ENCODE measurements at places on chromosomes 6 and 20.

DNA sequence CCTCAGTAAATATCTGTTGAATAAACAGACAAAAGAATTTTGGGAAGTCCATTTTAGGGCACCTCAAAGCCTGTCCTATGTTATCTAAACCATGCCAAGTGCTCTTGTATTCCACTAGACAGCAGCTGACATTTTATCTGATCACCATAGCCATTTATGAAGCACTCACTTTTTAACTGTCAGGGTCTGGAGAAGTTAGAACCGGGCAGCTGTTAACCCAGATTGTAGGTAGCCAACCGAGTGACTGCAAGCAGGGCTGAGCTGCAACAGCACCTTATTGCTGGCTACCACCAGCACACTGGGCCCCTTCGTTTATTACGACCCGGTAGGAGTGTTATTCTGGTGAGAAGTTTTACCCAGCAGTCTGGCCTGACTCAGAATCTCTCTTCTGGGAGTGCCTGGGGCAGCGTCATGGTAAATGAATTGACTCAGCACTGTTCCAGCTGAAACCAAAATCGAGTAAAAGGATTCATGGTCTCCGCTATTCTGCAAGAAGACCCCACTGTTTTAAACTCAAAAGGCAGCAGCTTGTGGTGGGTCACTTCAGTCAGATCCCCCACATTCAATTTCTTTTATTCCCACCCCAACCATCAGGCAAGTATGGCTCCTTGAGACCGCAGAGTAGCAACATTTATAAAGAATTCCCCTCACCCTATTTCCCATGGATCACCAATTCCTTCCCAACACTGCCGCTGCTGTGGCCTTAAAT, 1.7 kb downstream of the UBE2V1 start:
- no peaks in the 10 kb centered on the region for H3K27me3 ChIP-seq
- peak overlapping the region; percentile 90 for H3K27ac ChIP-seq
- H3K4me1 ChIP-seq: peaks cover 57% of the 10 kb centered on the region
- DNase-seq: no peak

DNA sequence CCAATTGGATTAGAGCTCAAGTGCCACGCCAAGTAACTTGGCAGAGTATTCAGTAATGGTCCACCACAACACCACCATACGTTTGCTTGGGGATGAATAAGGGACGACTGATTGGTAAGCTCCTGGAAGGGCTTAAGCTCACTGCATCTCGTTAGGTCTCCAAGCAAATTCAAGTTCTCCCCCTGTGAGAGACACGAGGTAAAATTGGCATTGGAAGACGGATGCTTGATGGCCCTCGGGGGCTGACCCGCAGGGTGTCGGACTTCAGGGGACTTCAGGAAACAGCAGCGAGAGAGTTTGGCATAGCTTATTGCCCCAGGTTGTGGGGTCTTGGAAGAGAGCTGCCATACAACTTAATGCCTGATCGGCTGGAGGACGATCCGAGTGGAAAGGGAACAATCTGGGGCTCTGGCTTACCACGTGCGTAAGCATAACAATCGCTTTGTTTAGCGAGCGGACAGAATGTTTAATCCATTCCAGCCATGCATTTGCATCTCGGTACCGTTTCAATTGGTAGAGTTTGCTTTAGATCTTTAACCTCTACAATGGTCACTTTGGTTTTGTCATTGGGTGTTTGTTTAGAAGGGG, 4.8 kb upstream of the ZNFX1 start:
- no peaks in the 10 kb centered on the region for H3K27me3 ChIP-seq
- peaks cover 74% of the 10 kb centered on the region for H3K4me1 ChIP-seq
- H3K27ac ChIP-seq: no peak overlapping the region
- H3K4me3 ChIP-seq: no peak overlapping the region
- peaks cover 93% of the 10 kb centered on the region for H3K36me3 ChIP-seq
- no peak for DNase-seq

DNA sequence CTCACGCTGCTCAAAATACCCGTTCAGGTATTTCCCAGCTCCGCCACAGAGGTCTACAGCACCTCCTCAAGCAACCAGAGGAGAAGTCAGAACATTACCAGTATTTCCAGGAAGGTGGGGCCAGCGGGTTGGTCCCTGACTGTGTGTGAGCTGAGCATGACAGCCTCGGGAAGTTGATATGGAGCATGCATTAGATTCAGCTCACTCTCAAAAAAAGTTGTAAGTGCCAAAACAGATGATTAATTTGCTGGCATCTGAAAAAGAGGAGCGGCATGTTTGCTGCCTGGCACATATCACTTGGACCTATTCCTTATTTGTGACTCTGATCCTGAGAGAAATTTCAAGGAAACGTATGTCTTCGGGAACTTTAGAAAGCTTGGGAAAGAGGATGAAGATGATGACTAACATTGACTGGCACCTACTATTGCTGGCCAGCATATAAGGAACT, 32.3 kb downstream of the ELOVL2 start:
- no peaks in the 10 kb centered on the region for H3K36me3 ChIP-seq
- no peaks in the 10 kb centered on the region for H3K4me1 ChIP-seq
- H3K27ac ChIP-seq: no peak overlapping the region
- DNase-seq: no peak
- H3K4me3 ChIP-seq: no peak overlapping the region

DNA sequence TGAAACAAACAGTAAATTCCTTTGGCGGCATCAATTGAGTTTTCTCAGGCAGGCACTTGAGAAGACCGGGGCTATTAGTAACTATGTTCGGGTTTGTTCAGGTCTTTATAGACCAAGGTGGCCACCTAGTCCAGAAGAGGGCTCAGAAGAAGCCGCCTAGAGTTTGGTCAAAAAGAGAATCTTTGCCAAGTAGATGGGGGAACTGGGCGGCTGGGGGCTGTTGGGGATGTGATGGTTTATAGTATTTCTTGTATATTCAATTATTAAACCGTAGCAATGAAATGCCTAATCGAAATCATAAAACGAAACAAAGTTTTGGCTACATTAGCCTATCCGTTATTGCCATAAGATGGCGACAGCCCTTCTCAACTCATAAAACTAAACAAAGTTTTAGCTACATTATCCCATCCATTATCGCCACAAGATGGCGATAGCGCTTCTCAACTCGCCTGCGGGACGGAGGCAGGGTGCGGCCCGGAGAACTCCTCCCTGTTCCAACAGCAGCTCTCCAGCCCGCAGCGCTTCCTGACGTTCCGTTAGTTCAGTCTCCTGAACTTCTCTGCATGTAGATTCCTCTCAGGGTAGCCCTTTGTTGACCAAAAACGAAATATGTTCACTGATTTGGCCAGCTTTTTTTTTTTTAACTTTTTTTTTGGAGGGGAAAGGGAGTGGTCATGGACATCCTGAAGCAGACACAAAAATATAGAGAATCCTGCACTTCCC, 120.5 kb upstream of the PRSS16 start:
- peaks cover 55% of the 10 kb centered on the region for H3K4me1 ChIP-seq
- no peaks in the 10 kb centered on the region for H3K36me3 ChIP-seq
- H3K4me3 ChIP-seq: peak overlapping the region; percentile 1
- no peaks in the 10 kb centered on the region for H3K27me3 ChIP-seq
- H3K27ac ChIP-seq: peak overlapping the region; percentile 97
- peak; percentile 91 for DNase-seq

- no peaks in the 10 kb centered on the region for H3K36me3 ChIP-seq
- H3K4me3 ChIP-seq: no peak overlapping the region
- H3K27ac ChIP-seq: no peak overlapping the region
- H3K4me1 ChIP-seq: peaks cover 5% of the 10 kb centered on the region
- H3K27me3 ChIP-seq: no peaks in the 10 kb centered on the region
- DNase-seq: peak; percentile 72
These were observed 76.7 kb downstream of the PREX1 start for GRCh38 chr20:48750941-48751635.
